Large intestine (tissue), 12 donors: ENCODE measurements at places on chromosomes 1 and 21. TPM values are rescaled to one million over a fixed set of nuclear protein-coding genes. Genes with fewer than 3 reads are reported as not detected.

NEXN gene
- polyA plus RNA-seq: 26.0 TPM

KRTAP26-1 gene
- polyA plus RNA-seq: not detected

S100A7 gene
- polyA plus RNA-seq: not detected

KLHDC8A gene
- 8.7 TPM for polyA plus RNA-seq

F13B gene
- polyA plus RNA-seq: 28.9 TPM

ARHGEF16 gene
- 39.7 TPM for polyA plus RNA-seq

IGSF9 gene
- 107 TPM for polyA plus RNA-seq

OPTC gene
- not detected for polyA plus RNA-seq

CYYR1 gene
- polyA plus RNA-seq: 6.4 TPM

NCDN gene
- polyA plus RNA-seq: 11.8 TPM

PRAMEF15 gene
- polyA plus RNA-seq: not detected

CRYAA gene
- not detected for polyA plus RNA-seq

C1QA gene
- polyA plus RNA-seq: 91.7 TPM

SLC44A5 gene
- 3.7 TPM for polyA plus RNA-seq

NOS1AP gene
- 2.7 TPM for polyA plus RNA-seq

KRTAP10-4 gene
- polyA plus RNA-seq: not detected

IGSF21 gene
- polyA plus RNA-seq: 0.54 TPM

SH2D5 gene
- 0.22 TPM for polyA plus RNA-seq

XPR1 gene
- 26.1 TPM for polyA plus RNA-seq

SPAG17 gene
- 1.4 TPM for polyA plus RNA-seq

GUCA2A gene
- polyA plus RNA-seq: 68.7 TPM

LCE2C gene
- not detected for polyA plus RNA-seq

PRELP gene
- polyA plus RNA-seq: 4.4 TPM

LCE1F gene
- polyA plus RNA-seq: not detected

RGSL1 gene
- polyA plus RNA-seq: not detected

DNM3 gene
- polyA plus RNA-seq: 2.2 TPM

ALDH4A1 gene
- 3.1 TPM for polyA plus RNA-seq

SHISA4 gene
- polyA plus RNA-seq: 6.0 TPM

CLEC20A gene
- polyA plus RNA-seq: 0.09 TPM

BNIPL gene
- polyA plus RNA-seq: 1.3 TPM

SMPDL3B gene
- polyA plus RNA-seq: 17.0 TPM

AGMAT gene
- 51.9 TPM for polyA plus RNA-seq

LGR6 gene
- polyA plus RNA-seq: 0.36 TPM

ACTL8 gene
- not detected for polyA plus RNA-seq

CLCA2 gene
- polyA plus RNA-seq: 1.0 TPM

TMEM82 gene
- polyA plus RNA-seq: 15.6 TPM

SLC22A15 gene
- 2.8 TPM for polyA plus RNA-seq

C1orf141 gene
- 0.22 TPM for polyA plus RNA-seq

PLD5 gene
- 0.36 TPM for polyA plus RNA-seq

FAM177B gene
- 5.5 TPM for polyA plus RNA-seq

LRRIQ3 gene
- 1.1 TPM for polyA plus RNA-seq

PLA2G2A gene
- 14.7 TPM for polyA plus RNA-seq

SLC2A5 gene
- polyA plus RNA-seq: 87.3 TPM

PPIH gene
- 54.5 TPM for polyA plus RNA-seq
